HFFc6 (cell line): ENCODE measurements at places on chromosomes 16 and 17.
A peak's percentile ranks its signal among the peaks of the same experiment; 100 is the strongest.

DNA sequence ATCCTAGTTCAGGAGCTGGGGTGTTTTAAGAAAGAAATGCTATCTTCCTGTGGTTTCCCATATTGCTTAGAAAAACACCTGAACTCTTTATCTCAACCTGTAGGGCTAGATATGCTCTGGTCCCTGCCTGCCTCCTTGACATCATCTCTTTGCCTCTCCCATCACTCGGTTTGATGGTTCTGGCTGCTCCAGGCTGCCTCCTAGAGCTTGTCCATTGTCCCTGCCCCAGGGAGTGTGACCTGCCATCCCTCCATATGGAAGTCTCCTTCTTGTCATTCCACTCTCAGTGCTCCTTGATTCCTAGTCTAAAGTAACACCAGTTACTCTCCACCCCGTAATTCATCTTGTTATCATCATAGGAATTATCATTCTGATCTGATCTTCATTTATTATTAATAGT lies 369.0 kb upstream of the EEF2KMT start:
- H3K27ac ChIP-seq, result no peak overlapping the region
- no peak for DNase-seq
- no peak overlapping the region for H3K4me3 ChIP-seq
- no peaks in the 10 kb centered on the region; the same call in none of the 2 replicates for H3K27me3 ChIP-seq
- H3K36me3 ChIP-seq, result peaks cover 5% of the 10 kb centered on the region; the same call in 1 of the 2 replicates

DNA sequence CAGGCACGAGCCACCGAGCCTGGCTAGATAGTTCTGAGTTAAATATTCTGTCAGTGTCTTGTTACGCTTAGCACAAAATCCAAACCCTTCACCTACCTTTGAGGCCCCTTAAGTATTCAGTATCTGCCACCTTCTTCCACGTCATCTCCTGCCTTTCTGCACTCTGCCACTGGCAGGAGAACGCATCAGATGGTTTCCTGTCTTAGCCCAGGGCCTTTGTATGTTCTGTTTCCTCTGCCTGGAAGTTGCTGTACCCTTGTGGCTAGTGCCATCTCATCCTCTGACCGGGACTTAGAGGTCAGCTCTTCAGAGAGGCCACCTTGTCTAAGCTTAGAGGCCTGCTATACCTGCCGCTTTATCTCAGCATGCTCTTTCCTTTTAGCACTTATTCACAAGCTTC lies 67.5 kb upstream of the LGALS9 start:
- no peak for DNase-seq
- H3K4me3 ChIP-seq, result no peak overlapping the region
- H3K27ac ChIP-seq, result no peak overlapping the region
- H3K4me1 ChIP-seq, result peaks cover 18% of the 10 kb centered on the region
- no peaks in the 10 kb centered on the region for H3K36me3 ChIP-seq
- no peaks in the 10 kb centered on the region; the same call in 1 of the 2 replicates for H3K27me3 ChIP-seq

- H3K36me3 ChIP-seq, result no peaks in the 10 kb centered on the region
- no peaks in the 10 kb centered on the region for H3K4me1 ChIP-seq
- no peak overlapping the region for H3K4me3 ChIP-seq
- peak; percentile 12 for DNase-seq
- H3K27me3 ChIP-seq, result no peaks in the 10 kb centered on the region; the same call in 1 of the 2 replicates
Observed at GRCh38 chr17:9529033-9529700, 46.5 kb downstream of the STX8 start.

- peaks cover 23% of the 10 kb centered on the region for H3K4me1 ChIP-seq
- peak overlapping the region; percentile 67 for H3K27ac ChIP-seq
- H3K36me3 ChIP-seq, result peaks cover 8% of the 10 kb centered on the region; the same call in 1 of the 2 replicates
- H3K4me3 ChIP-seq, result peak overlapping the region; percentile 55; the same call in 1 of the 2 replicates
Observed at GRCh38 chr16:66502020-66502913, 47.7 kb downstream of the TK2 start.

GRCh38 chr17:8359769-8360168 lies 16.7 kb downstream of the KRABD2 start:
- H3K36me3 ChIP-seq, result no peaks in the 10 kb centered on the region
- DNase-seq, result peak; percentile 69
- peak overlapping the region; percentile 71 for H3K4me3 ChIP-seq
- H3K27ac ChIP-seq, result peak overlapping the region; percentile 29; the same call in 1 of the 2 replicates
- H3K4me1 ChIP-seq, result peaks cover 34% of the 10 kb centered on the region
- peaks cover 3% of the 10 kb centered on the region; the same call in 1 of the 2 replicates for H3K27me3 ChIP-seq

- H3K4me1 ChIP-seq, result peaks cover 12% of the 10 kb centered on the region
- no peak overlapping the region for H3K4me3 ChIP-seq
- H3K27me3 ChIP-seq, result peaks cover 3% of the 10 kb centered on the region
- no peak for DNase-seq
Observed at GRCh38 chr16:81734632-81735434, 44.3 kb upstream of the PLCG2 start.

GRCh38 chr16:10088380-10088793 lies 93.8 kb downstream of the GRIN2A start:
- DNase-seq, result no peak
- no peak overlapping the region; the same call in 1 of the 2 replicates for H3K4me3 ChIP-seq
- peaks cover 4% of the 10 kb centered on the region; the same call in 1 of the 2 replicates for H3K27me3 ChIP-seq
- no peak overlapping the region for H3K27ac ChIP-seq
- peaks cover 14% of the 10 kb centered on the region for H3K36me3 ChIP-seq
- H3K4me1 ChIP-seq, result peaks cover 53% of the 10 kb centered on the region

DNA sequence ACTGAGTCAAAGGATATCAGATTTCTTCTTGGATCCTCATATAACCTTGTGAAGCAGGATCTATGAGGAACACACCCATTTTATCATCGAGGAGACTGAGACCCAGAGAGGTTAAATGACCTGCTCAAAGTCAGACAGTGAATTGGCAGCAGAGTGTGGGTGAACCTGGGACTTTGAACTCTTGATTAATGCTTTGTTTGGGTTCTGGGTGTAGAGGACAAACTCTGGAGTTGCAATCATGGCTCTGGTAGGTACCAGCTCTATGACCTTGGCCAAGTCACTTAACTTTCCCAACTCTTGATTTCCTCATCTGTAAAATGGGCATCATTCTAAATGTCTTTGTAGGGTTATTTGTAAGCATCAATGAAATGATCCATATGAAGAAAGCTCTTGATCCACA lies 166.4 kb downstream of the HAPSTR1 start:
- peaks cover 7% of the 10 kb centered on the region for H3K27me3 ChIP-seq
- DNase-seq, result no peak
- H3K4me1 ChIP-seq, result no peaks in the 10 kb centered on the region
- H3K27ac ChIP-seq, result no peak overlapping the region
- no peak overlapping the region for H3K4me3 ChIP-seq
- H3K36me3 ChIP-seq, result no peaks in the 10 kb centered on the region

DNA sequence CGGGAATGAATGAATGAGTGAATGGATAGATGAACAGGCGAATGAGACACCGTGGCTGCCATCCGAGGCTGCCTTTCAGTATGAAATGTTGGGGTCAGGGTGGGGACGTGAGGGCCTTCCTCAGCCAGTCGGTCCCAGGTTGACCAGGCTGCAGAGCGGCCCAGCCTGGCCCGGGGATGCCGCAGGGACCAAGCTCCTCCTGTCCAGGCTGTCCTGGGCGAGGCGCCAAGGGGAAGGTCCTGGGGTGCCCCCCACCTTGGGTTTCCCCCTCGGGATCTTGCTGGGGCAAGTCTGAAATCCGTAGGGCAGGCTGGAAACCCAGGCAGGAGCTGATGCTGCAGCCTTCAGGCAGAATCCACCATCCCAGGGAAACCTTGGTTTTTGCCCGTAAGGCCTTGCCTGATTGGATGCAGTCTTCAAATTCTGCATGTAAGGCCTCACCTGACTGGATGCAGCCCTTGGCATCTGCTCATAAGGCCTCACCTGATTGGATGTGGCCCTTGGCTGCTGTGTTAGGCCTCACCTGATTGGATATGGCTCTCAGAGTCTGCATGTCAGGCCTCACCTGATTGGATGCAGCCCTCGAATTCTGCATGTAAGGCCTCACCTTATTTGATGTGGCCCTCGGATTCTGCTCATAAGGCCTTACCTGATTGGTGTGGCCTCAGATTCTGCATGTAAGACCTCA lies 61.7 kb upstream of the ZNF469 start:
- no peak for DNase-seq
- no peak overlapping the region for H3K4me3 ChIP-seq
- H3K27me3 ChIP-seq, result peaks cover 1% of the 10 kb centered on the region
- H3K27ac ChIP-seq, result no peak overlapping the region
- peaks cover 15% of the 10 kb centered on the region for H3K4me1 ChIP-seq

DNA sequence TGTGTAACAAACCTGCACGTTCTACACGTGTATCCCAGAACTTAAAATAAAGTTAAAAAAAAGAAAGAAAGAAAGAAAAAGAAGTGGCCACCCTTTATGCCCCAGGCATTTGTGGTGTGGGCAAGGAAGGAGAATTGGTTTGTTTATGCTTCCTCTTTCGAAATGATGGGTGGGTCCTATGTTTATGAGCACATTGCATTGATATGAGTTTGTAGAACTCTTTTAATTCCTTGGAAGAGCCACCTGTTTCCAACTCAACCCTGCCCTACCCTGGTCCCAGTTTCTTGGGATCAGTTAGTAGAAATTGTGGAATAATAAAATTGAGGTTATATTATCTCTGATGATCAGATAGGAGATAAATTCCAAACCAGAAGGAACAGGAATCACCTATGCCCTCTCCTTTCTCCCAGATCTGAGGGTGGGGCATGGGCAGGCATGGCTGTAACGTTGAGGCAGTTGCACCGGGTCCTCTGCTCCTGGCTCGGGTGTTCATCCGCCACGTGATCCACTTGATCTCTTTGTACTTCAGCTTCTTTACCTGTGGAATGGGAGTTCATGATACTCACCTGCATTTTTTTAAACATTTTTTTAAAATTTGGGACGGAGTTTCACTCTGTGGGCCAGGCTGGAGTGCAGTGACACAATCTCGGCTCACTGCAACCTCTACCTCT lies 15.9 kb downstream of the CHAD start:
- H3K27me3 ChIP-seq, result no peaks in the 10 kb centered on the region
- H3K4me3 ChIP-seq, result no peak overlapping the region
- peak; percentile 25 for DNase-seq
- H3K27ac ChIP-seq, result no peak overlapping the region
- H3K36me3 ChIP-seq, result no peaks in the 10 kb centered on the region; the same call in 1 of the 2 replicates
- H3K4me1 ChIP-seq, result peaks cover 10% of the 10 kb centered on the region; the same call in 1 of the 2 replicates

GRCh38 chr16:73149334-73149733 lies 101.4 kb upstream of the ZFHX3 start:
- H3K27me3 ChIP-seq, result no peaks in the 10 kb centered on the region; the same call in 1 of the 2 replicates
- H3K4me1 ChIP-seq, result peaks cover 23% of the 10 kb centered on the region
- no peak overlapping the region for H3K4me3 ChIP-seq
- no peak overlapping the region for H3K27ac ChIP-seq
- no peaks in the 10 kb centered on the region for H3K36me3 ChIP-seq

DNA sequence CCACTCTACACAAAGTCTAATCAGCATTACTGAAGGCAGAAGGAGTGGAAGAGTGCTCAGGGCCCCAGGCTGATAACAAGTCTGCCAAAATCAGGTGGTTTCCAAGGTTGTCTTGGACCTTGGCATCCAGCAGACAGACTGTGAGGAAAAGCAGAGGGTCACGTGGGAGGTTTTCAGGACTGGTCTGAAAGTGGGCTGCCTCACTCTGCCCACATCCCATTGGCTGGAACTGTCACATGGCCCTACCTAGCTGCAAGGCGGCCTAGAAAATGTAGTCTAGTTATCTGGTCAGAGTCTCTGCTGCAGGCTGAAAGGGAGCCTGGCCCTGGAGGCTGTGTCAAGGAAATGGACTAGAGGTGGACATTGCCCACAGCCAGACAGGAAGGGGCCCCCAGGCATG lies 310.7 kb upstream of the ASIC2 start:
- no peaks in the 10 kb centered on the region; the same call in 1 of the 2 replicates for H3K36me3 ChIP-seq
- H3K4me3 ChIP-seq, result no peak overlapping the region
- DNase-seq, result no peak
- H3K4me1 ChIP-seq, result no peaks in the 10 kb centered on the region

GRCh38 chr17:76736349-76737081 lies 616 bp downstream of the SRSF2 start:
- peak; percentile 65 for DNase-seq
- peak overlapping the region; percentile 98 for H3K27ac ChIP-seq
- peaks cover 33% of the 10 kb centered on the region for H3K36me3 ChIP-seq
- H3K4me3 ChIP-seq, result peak overlapping the region; percentile 99

- peak; percentile 50 for DNase-seq
- H3K4me3 ChIP-seq, result peak overlapping the region; percentile 54
- H3K36me3 ChIP-seq, result peaks cover 17% of the 10 kb centered on the region
- peaks cover 29% of the 10 kb centered on the region for H3K4me1 ChIP-seq
- H3K27me3 ChIP-seq, result no peaks in the 10 kb centered on the region
Observed at GRCh38 chr16:75593825-75594820, 27.9 kb downstream of the GABARAPL2 start.

DNA sequence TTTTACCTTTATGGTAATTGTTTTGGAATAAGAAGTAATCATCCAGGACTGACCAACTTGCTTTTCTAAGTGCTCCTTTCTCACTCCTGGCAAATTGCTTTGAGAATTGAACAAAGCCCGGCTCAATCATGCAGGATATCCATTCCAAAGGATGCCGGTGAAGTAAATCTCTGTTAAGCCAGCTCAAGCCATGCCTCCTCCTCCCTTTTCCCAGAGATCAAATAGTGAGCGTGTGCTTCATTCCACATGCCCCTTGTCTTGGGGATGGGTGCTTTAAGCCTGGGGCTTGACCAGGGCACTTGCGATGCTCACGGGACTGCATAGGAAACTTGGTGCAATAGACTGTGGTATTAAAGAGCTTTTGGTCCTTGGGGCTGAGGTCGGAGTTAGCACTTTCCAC lies 90.7 kb downstream of the UTP18 start:
- no peaks in the 10 kb centered on the region; the same call in 1 of the 2 replicates for H3K4me1 ChIP-seq
- no peaks in the 10 kb centered on the region for H3K36me3 ChIP-seq
- H3K27ac ChIP-seq, result no peak overlapping the region
- no peak for DNase-seq
- H3K27me3 ChIP-seq, result peaks cover 20% of the 10 kb centered on the region

DNA sequence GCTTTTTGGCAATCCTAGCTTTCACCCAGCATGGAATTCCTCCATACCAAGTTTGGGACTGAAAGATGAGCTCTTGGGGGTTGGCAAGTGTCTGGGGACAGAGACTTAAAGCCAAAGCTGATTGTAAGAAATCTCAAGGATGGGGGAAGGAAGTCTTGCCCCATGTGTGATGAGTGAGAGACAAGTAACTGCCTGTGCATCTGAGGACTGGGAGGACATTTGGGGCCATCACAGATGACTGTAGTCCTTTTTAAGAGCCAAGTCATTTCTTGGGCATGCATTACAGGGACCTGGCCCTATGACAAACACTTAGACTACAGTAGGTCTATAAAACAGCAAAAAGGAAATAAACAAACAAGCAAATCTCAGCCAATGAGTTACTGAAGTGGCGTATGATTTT lies 36.3 kb upstream of the CCL2 start:
- no peak for DNase-seq
- no peak overlapping the region for H3K27ac ChIP-seq
- H3K27me3 ChIP-seq, result peaks cover 8% of the 10 kb centered on the region; the same call in 1 of the 2 replicates
- H3K4me1 ChIP-seq, result peaks cover 6% of the 10 kb centered on the region; the same call in 1 of the 2 replicates
- H3K4me3 ChIP-seq, result no peak overlapping the region

DNA sequence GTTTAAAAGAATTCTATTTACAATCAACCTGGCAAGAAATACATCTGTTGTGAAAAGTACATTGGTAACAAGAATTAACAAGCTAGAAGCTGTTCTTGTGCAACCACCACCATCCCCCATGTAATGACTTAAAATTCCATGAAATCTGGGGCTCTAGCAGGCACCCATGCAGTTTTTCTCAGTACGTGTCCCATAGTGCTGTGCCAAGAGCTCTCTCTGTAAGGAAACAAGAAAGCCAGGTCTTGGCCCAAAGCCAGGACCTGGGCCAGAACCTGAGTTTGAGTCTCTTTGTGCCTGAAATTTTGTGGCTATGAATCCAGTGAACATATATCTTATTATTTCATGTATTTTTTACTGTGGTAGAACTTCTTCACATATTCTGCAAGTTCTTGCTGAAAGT lies 46.6 kb downstream of the NUP93 start:
- H3K4me1 ChIP-seq, result peaks cover 43% of the 10 kb centered on the region
- no peaks in the 10 kb centered on the region for H3K36me3 ChIP-seq
- peaks cover 5% of the 10 kb centered on the region; the same call in 1 of the 2 replicates for H3K27me3 ChIP-seq
- no peak for DNase-seq
- H3K4me3 ChIP-seq, result no peak overlapping the region

- peaks cover 68% of the 10 kb centered on the region for H3K4me1 ChIP-seq
- peaks cover 6% of the 10 kb centered on the region; the same call in 1 of the 2 replicates for H3K36me3 ChIP-seq
- no peak overlapping the region for H3K4me3 ChIP-seq
- H3K27ac ChIP-seq, result peak overlapping the region; percentile 99
Observed at GRCh38 chr17:57889892-57890856, 40.3 kb upstream of the MRPS23 start.
